ENCODE measurements at places on chromosomes 4 and X. TPM values are rescaled to one million over a fixed set of nuclear protein-coding genes. Genes with fewer than 3 reads are reported as not detected.

Gene TMSB15A
- 0.92 TPM for polyA plus RNA-seq

- no peak overlapping the region for H3K27ac ChIP-seq
- peaks cover 10% of the 10 kb centered on the region for H3K27me3 ChIP-seq
- H3K36me3 ChIP-seq, result no peaks in the 10 kb centered on the region
Measured at GRCh38 chr4:184895012-184895695, 69.4 kb upstream of the ACSL1 start.

DNA sequence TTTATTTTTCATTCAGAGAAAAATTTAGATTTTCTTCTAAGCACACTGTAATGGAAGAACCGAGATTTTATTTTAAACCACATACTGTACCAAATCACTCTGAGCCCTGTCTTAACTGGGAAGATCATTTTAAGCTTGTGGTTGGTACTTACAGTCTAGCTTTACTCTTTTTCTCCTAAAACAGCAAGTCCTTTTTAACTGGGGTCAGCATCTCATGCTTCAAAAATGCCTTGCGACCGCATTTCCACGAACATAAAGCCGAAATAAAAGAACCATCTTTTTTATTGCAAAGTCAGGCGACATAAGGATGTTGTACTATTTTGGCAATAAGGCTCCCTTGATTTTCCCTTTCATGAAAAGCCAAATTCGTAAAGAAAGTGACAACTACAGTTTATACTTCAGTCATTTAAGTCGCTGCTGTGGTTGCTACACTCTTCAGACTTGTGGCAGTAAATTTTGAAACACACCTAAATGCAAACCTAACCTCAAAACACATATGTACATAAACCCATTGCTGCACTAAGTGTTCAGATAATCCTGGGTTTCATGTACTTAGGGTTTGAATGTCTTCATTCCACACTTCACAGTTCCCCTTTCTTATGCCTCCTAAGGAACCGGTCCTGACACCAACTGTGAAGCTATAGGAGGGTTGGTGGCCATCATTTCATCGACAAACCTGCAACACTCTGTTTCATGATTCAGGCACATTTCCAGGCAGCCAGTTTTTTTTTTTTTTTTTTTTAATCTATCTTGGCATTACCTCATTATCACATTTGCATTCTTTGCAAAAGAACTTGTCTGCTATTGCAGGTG lies 3.0 kb downstream of the STOX2 start:
- peaks cover 24% of the 10 kb centered on the region for H3K27me3 ChIP-seq
- no peak overlapping the region for H3K4me3 ChIP-seq
- H3K27ac ChIP-seq, result no peak overlapping the region
- peaks cover 2% of the 10 kb centered on the region for H3K4me1 ChIP-seq
- H3K36me3 ChIP-seq, result no peaks in the 10 kb centered on the region
- DNase-seq, result no peak

Gene RENBP
- polyA plus RNA-seq, result not detected

Gene VCX3A
- not detected for polyA plus RNA-seq

- H3K27ac ChIP-seq, result no peak overlapping the region
- no peaks in the 10 kb centered on the region for H3K4me1 ChIP-seq
- H3K4me3 ChIP-seq, result no peak overlapping the region
- no peaks in the 10 kb centered on the region for H3K36me3 ChIP-seq
- peaks cover 2% of the 10 kb centered on the region for H3K27me3 ChIP-seq
Measured at GRCh38 chr4:48939785-48940184, 33.2 kb upstream of the OCIAD2 start.

DNA sequence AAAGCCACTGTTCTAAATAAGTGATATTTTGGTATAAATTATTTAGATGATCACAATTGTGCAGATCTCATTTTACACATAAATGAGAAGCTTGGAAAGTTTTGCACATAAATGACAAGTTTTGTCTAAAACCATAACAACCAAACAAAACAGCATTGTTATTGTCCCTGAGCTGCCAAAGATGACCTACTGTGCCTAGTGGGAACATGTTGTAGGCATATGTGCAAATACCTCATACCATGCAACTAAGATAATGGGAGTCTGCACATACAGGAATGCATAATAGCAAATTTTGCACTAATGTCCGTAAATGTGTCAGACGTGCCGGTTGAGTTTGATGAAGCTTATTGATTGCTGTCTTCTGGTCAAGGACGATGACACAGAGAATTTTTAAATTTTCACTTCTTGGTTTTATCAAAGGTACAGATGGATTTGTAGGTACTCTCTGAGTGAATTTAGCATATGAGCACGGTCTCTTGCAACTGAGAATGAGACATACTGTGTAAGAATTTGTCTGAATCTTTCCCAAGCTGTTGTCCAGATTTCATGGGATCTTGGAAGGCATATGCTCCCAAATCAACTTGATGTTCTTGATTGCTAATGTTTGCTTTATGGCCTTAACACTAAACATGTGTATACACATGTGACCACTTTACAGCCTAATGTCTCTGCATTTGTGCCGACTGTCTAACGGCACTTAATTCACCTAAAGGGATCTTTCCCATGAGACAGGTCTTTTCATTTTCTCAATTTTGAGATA lies 1133.5 kb downstream of the FAT4 start:
- DNase-seq, result no peak
- no peak overlapping the region for H3K4me3 ChIP-seq
- no peaks in the 10 kb centered on the region for H3K4me1 ChIP-seq
- no peaks in the 10 kb centered on the region for H3K36me3 ChIP-seq

DNA sequence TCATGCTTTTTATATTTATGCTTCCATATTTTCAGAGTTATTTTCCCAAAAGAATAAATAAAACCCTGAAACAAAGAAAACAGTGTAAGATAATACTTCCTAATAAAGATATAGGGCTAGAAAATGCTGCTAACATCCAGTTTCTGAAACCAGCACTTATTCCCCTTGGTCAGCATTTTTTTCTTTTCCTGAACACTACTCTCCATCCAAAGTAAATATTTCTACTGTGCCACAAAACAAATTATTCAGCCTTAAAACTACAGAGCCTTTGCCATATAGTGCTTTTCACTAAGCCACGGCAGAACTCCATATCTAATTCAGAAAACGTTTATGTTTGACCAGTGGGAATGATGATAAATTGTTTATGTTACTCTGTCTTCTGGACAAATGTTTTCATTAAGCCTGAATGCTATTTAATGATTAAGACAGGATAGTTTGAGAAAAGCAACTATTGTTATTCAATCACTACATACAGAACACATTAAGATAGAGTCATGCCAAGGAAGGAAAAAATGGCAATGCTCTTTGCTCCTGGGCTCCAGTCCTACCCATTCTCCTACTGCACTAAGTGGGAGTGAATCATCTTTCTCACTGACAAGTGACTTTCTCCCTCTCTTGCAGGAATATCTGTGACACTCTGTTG lies 723.9 kb downstream of the FAT4 start:
- H3K4me3 ChIP-seq, result no peak overlapping the region
- no peak for DNase-seq
- no peak overlapping the region for H3K27ac ChIP-seq
- no peaks in the 10 kb centered on the region for H3K27me3 ChIP-seq
- H3K36me3 ChIP-seq, result no peaks in the 10 kb centered on the region

- peaks cover 4% of the 10 kb centered on the region for H3K36me3 ChIP-seq
- no peak overlapping the region for H3K4me3 ChIP-seq
- H3K27me3 ChIP-seq, result peaks cover 4% of the 10 kb centered on the region
- H3K27ac ChIP-seq, result no peak overlapping the region
- peaks cover 27% of the 10 kb centered on the region for H3K4me1 ChIP-seq
- no peak for DNase-seq
Measured at GRCh38 chr4:7781993-7782392, 157.7 kb downstream of the AFAP1 start.

Gene PDLIM3
- polyA plus RNA-seq, result not detected

Data from immature natural killer cell (primary cell).